CD4-positive, alpha-beta T cell treated with Interleukin-4 for 1 hour (primary cell): ENCODE measurements at places on chromosomes 1 and 21.

- DNase-seq, result peak; percentile 50
Observed at GRCh38 chr1:40386359-40386723, 12.8 kb downstream of the SMAP2 start.

DNA sequence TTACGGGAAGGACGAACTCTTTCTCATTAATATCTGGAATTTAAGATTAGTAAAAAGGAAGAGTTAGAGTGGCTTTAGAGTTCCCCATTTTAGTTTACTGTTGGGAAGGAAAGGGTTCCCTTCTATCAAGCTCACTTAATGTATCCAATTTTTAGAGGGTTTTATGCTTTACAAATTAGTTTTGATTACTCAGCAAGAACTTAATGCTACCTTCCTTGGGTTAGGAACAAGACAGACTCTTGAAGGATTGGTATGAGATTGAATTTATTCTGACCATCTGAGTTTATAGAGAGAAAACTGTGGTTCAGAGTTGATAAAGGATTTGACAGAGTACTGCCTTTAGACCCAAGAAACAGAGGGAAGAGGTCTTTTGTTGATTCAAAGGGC, 29.5 kb upstream of the RGS4 start:
- DNase-seq, result no peak

DNA sequence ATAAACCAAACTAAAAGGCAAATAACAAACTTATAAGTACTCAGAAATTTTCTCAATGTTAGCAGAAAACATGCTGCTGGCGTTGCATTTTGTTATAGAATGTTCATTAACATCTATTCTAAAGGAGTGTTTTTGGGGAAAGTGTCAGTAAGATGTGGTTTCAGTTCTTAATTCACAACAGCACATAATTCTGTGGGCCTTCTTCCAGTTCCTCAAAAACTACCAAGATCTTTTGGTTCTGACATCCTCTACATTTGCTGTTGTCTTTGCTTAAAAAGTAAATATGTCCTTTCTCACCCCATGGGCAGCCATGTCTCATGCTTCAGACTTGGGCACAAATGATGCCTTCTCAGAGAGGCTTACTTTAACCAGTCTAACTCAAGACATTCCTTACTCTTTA, 152.5 kb downstream of the CDC7 start:
- DNase-seq, result no peak

DNA sequence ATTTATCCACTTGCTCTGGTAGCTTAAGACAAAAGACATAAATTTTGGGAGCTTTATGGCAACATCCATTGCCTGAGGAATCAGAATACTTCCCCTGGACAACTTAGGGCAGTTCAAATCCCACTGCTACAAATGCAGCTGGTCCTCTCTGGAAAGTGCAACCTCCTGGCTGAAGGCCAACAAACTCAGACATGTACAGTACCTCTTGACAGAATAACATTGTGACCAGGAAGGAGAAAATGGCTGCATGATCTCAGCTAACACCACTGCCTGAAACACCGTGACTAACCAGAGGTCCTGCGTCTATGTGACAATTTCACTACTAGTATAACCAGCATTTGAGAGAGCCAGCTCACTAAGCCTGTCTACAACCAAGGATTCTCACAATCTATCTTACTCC, 218.9 kb downstream of the CRB1 start:
- DNase-seq, result no peak

GRCh38 chr1:85378534-85378933, 86.4 kb downstream of the DDAH1 start:
- DNase-seq, result no peak

- no peak for DNase-seq
Observed at GRCh38 chr1:207856276-207857023, 54.5 kb downstream of the CD34 start.

DNA sequence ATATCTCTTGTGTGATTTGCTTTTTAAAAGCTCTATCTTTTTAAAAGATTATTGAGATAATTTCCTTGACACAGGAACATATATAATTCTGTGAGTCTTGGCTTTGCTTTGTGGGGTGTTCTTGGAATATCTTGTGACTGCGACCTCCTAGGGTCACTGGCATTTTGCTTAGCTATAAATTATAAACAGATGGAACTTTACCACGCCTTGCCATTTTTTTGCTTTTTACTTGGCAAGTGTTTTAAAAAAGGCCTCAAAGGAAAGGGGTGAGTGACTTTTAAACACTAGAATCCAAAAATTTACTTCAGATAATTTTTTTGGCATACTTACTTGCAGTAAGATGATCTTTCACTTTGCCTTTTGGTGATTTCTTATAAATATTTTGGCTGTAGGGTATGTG, 43.6 kb downstream of the ALG6 start:
- no peak for DNase-seq

GRCh38 chr1:5769760-5770159, 222.5 kb downstream of the NPHP4 start:
- no peak for DNase-seq

GRCh38 chr1:2611031-2611501, 21.8 kb downstream of the MMEL1 start:
- DNase-seq, result no peak

GRCh38 chr1:201573030-201573429, 34.1 kb downstream of the NAV1 start:
- DNase-seq, result no peak

GRCh38 chr1:57489358-57490036, 65.6 kb upstream of the DAB1 start:
- no peak for DNase-seq

DNA sequence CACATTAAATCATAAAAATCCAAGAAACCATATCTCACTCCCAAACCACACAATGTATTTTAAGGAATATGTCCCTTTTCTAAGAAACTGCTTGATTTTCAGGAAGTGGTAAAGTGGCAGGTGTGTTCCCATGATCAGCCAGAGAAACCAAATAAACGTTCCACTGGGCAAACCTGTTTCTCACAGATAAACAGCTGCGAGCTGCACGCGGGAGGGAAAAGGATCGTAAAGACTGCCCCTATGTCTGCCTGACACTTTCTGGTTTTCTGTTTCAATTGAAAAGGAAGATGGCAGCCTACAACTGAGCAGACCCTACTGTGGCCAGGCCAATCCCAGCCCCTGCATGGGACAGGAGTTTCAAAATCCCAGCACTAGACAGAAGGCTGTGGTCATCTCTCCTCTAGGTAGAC, 36.6 kb downstream of the HIVEP3 start:
- DNase-seq, result no peak

GRCh38 chr1:168392958-168393549, 112.4 kb downstream of the TBX19 start:
- no peak for DNase-seq

GRCh38 chr1:98045211-98045766, 124.5 kb upstream of the DPYD start:
- DNase-seq, result no peak

DNA sequence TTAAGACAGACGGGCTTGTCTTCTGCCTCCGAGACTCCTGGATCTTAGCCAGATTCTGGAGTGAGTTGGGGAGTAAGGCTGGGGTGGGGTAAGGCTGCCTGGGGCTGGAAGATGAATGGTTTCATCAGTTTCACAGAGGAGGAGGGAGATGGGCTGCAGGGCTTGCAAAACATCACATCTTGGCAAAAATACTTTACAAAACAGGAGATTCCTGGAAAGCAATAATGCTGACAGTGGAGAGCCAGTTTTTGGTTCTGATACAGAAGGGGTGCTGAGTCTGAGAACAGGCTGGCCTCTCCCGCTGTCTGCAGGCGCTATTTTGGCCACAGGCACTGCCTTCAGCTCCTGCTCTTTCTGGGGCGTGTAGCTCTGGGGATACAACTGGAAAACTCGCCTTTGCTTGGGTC, 83.4 kb upstream of the KCNE2 start:
- DNase-seq, result no peak

- DNase-seq, result no peak
Observed at GRCh38 chr1:11691928-11692711, 610 bp downstream of the DRAXIN start.

DNA sequence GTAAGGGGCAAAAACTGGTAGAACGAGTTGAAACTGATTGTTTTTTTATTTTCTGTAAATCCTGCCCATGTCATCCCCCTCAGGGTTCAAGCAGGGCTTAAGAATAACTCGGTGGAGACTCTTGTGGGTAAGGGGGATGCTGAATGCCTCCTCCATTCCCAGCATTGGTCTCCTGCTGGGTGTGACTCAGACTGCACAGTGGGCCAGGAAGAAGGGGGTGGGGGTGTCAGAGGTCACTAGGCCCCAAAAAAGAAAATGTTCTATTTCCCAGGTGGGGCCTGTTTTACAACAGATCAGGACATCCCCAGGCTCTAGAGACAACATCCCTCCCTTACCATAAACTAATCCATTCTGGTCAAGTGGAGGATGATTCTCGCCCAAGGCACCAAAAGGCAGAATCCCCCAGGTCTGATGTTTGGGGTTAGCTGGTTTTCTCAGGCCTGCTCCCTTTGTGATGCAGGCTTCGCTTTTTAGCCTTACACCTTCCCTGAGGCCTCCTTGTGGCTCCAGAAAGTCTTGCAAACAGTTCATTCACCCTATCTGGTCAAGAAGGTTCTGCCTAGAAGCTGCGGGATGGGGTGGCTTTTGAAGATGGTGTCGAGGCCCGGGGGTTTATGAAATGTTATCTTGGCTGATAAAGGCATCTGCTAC, 10.7 kb upstream of the GRHL3 start:
- no peak for DNase-seq

DNA sequence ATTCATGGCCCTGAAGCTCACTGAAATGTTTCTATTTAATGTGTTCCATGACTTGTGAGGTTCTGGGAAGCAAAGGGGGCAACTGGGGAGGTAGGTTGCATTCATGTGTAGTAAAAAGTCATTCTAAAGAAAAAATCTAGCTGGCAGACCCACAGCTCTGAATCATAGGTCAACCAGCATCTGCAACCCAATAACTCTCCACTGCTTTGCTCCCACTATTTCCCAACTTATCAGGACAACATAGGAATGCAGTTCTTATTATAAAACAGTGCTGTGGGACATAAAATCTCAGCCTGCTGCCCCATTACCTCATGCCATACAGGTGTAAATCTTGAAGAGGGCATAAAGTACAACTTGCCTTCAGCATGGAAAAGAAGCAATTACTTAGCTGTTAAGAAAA, 576.1 kb upstream of the PTBP2 start:
- DNase-seq, result no peak

- DNase-seq, result no peak
Observed at GRCh38 chr1:177368255-177368654, 197.5 kb downstream of the BRINP2 start.

DNA sequence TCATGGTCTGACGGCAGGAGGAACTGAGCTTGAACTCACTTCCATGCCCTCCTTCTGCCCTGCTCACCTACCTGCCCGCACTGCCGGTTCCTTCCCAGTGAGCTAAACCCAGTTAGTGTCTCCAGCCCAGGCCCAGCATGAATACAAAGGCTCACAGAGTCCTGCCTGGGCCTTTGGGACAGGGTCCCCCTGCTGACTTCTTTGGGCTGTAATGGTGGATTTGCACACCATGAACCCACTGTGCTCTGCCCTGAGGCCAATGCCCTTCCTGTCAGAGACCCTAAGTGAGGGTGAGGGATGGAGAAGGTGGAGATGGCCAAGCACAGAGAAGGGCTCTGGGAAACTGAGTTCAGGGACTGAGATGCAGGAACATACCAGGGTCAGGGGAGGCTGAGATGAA, 153.4 kb downstream of the PCP4 start:
- no peak for DNase-seq

DNA sequence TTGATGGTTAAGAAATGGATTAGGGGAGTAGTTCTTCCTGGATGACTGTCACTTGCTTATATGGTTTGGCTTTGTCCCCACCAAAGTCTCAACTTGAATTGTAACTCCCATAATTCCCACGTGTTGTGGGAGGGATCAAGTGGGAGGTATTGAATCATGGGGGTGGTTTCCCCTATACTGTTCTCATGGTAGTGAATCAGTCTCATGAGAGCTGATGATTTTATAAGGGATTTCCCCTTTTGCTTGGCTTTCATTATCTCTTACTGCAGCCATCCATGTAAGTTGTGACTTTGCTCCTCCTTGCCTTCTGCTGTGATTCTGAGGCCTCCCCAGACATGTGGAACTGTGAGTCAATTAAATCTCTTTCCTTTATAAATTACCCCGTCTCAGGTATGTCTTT, 1621.1 kb downstream of the MRPL39 start:
- DNase-seq, result no peak

DNA sequence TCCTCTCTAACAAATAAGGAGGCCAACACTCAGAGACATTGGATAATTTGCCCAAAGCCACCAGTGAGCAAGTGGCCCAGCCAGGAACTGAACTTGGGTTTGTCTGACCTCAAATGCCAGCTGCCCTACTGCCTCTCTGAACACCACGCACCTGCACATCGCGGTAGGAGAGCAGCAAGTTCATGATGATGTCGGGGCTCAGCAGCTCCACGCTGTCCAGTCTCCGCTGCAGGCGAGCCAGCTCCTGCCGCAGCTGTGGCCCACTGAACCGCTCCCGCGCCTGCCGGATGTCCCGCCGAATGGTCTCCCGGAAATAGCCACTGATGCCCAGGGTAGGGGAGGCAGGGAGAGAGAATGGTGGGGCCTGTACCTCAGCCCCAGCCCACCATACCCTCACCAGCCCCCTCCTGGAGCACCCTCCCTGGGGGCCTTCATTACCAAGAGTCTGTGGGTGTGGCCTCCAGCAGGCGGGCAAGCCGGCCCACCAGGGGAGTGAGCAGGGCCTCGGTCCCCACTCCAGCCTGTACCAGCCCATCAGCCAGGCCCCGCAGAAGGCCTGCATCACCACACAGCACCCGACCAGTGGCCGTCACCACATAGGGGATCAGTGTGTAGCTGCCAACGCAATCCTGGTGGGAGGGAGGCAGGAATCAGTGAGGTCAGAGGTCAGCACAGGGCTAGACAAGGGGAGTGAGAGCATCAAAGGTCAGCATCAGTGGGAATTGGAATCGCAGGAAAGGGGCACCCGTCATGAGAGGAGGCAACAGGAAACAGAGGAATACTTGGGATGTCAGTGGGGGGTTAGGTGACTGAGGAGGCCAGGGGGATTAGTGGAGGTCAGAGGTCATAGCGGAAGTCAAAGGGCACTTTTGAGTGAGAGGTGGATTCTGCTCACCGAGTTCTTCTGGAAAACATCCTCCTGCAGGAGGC, 2.7 kb downstream of the MAP3K6 start:
- DNase-seq, result no peak

DNA sequence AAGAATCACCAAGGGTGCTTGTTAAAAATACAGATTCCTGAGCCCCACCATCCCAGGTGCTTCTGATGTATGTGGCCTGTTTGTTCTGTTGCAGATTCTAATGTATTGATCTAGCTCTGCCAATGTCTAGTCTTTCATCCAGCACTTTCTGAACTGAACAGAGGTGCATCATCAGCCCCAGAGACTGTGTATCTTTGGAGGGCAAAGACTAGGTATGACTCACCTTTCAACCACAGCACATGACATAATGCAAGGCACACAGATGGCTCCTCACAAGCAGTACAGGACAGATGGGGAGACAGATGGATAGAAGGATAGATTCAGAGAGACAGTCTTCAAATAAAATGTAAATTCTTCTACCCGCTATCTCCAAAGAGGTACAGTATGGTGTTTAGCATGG, 32.3 kb downstream of the CD58 start:
- no peak for DNase-seq
